ENCODE measurements at places on chromosomes 2 and 18.

- DNase-seq = peak; percentile 23
- H3K36me3 ChIP-seq = no peaks in the 10 kb centered on the region
- H3K4me3 ChIP-seq = no peak overlapping the region
- no peaks in the 10 kb centered on the region for H3K4me1 ChIP-seq
- no peaks in the 10 kb centered on the region for H3K27me3 ChIP-seq
- H3K27ac ChIP-seq = no peak overlapping the region
Measured at GRCh38 chr2:199366406-199366805, 91.3 kb downstream of the SATB2 start.

DNA sequence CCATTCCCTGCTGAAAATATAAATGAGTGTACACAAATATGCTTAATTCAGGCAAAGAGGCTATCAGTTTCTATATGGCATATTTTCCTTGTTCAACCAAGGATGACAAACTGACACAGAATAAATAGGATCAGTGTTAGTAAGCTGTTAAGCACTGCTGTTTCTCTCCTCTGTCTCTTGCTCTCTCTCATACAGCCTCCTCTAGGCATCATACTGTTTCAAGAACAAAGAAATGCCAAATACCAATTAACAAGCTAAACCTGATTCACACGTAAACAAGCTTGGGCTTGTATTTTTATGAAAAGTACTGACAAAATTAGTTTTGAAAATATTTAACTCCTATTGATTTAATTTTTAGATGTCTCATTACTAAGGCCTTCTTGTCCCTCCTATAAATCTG lies 1027.2 kb upstream of the ACVR2A start:
- no peak for DNase-seq
- no peak overlapping the region for H3K27ac ChIP-seq

- H3K36me3 ChIP-seq = no peaks in the 10 kb centered on the region
- no peak overlapping the region for H3K27ac ChIP-seq
- DNase-seq = no peak
- H3K27me3 ChIP-seq = no peaks in the 10 kb centered on the region
- H3K4me3 ChIP-seq = no peak overlapping the region
Measured at GRCh38 chr2:237818066-237818473, 19.5 kb downstream of the RBM44 start.

DNA sequence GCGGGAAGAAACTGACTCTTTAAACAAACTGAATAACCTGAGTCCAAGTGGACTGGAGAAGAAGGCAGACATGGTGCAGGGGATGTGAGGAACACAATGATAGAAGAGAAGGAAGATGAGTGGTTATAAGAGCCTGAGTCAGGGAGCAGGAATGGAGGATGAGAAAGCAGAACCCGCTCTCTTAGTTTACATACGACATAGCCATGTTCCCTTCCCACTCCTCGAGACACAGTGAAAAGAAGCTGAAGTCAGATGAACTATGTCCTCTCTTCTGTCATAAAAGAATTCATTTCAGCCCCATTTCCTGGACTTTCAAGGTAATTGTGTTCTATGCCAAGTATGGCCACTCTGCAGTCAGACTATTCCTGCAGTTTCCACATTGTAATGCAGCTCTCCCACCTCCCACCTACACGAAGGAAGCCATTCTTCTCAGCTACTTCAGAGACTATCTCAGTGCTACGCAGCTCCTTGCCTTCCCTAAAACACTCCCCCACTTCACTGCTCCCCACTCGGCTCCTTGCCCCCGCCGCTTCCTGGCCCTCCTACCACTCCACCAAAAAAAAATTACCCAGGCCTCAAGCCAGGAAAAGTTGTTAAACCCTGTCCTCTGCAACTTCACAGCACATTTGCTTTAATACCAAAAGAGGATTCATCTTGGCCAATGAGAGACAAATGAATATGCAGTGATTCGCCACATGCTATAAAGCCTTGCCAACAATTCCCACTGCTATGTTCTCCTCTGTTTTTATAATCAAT lies 323.4 kb upstream of the EPHA4 start:
- H3K27ac ChIP-seq = no peak overlapping the region
- H3K36me3 ChIP-seq = no peaks in the 10 kb centered on the region
- DNase-seq = peak; percentile 54
- H3K27me3 ChIP-seq = no peaks in the 10 kb centered on the region

- no peak overlapping the region for H3K27ac ChIP-seq
- no peak overlapping the region for H3K4me3 ChIP-seq
Measured at GRCh38 chr2:196205881-196206435, 34.6 kb upstream of the STK17B start.

DNA sequence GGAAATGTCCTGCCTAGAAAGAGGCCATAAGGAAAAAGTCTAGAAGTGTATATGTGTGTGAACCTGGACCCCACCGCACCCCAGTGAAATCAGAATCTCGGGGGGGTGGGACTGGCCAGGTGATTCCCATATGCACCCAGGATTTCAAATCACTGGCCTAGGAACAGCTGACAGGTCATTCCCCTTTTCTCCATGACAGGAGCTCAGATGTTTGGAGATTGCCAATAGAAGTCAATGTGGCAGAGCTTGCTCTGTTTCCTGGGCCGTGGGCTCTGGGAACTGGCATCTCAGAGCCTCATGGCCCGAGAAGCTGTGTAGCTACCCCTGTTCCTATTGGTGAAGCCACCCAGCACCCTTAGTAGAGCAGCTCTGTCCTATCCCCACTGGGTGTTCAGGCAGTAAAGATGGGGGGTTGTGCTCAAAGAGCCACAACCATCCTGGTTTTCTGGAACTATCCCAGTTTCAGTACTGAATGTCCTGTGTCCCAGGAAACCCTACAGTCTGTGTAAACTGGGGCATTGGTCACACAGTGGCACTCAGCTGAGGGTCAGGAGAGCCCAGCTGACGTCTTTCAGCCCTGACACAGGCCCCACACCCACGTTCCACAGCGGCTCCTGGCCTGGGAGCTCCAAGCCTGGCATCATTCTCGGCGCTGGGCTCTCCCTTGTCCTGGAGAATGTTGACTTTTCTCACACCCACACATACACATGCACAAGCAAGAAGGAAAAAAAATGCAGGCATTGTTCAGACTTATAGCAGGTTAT lies 18.9 kb downstream of the GNLY start:
- peak; percentile 57 for DNase-seq
- H3K27me3 ChIP-seq = no peaks in the 10 kb centered on the region
- H3K4me3 ChIP-seq = no peak overlapping the region
- H3K4me1 ChIP-seq = no peaks in the 10 kb centered on the region

GRCh38 chr2:2836343-2837070 lies 505.4 kb upstream of the MYT1L start:
- no peaks in the 10 kb centered on the region for H3K27me3 ChIP-seq
- no peaks in the 10 kb centered on the region for H3K4me1 ChIP-seq
- no peaks in the 10 kb centered on the region for H3K36me3 ChIP-seq
- no peak for DNase-seq
- H3K27ac ChIP-seq = no peak overlapping the region

GRCh38 chr2:9097239-9097638 lies 93.8 kb upstream of the MBOAT2 start:
- no peaks in the 10 kb centered on the region for H3K4me1 ChIP-seq
- DNase-seq = no peak
- H3K36me3 ChIP-seq = no peaks in the 10 kb centered on the region
- H3K4me3 ChIP-seq = no peak overlapping the region
- H3K27ac ChIP-seq = no peak overlapping the region

DNA sequence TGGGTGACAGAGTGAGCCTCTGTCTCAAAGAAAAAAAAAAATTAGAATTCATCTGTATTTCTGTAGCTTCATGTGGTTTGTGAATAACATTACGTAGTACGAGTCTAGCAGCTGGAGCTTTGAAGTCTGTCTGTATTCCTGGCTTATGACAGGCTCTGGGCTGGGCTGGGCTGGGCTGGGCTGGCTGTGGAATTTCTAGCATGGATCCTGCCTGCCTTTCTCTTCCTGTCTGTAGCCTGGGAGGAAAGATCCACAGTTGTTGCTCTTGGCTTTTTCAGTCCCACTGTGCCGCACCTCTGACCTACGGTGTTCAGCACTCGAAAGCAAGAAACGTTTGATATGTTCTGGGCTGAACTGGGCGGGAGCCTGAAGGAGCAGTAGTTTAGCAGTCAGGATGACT lies 55.4 kb downstream of the BOLA3 start:
- peaks cover 8% of the 10 kb centered on the region for H3K36me3 ChIP-seq
- DNase-seq = no peak
- no peaks in the 10 kb centered on the region for H3K27me3 ChIP-seq
- H3K27ac ChIP-seq = no peak overlapping the region

DNA sequence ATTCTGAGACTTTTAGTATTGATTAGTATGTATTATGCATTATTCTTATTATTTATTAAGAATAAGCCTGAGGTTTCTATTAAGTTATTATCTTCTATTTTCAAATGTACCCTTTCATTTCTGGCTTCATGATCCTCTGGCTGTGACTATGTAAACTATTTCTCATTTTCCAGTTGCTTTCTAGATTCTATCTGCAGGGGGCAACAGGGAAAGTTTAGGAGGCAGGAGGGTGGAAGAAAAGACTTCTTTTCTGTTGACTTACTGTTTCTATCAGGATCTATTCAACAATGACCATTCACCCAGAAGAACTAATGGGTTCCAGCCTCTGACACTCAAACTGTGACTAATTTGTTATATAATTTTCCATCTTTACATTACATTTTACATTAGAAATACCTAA lies 653.4 kb upstream of the FSHR start:
- H3K27ac ChIP-seq = no peak overlapping the region
- H3K27me3 ChIP-seq = no peaks in the 10 kb centered on the region
- H3K4me1 ChIP-seq = no peaks in the 10 kb centered on the region
- no peak overlapping the region for H3K4me3 ChIP-seq

DNA sequence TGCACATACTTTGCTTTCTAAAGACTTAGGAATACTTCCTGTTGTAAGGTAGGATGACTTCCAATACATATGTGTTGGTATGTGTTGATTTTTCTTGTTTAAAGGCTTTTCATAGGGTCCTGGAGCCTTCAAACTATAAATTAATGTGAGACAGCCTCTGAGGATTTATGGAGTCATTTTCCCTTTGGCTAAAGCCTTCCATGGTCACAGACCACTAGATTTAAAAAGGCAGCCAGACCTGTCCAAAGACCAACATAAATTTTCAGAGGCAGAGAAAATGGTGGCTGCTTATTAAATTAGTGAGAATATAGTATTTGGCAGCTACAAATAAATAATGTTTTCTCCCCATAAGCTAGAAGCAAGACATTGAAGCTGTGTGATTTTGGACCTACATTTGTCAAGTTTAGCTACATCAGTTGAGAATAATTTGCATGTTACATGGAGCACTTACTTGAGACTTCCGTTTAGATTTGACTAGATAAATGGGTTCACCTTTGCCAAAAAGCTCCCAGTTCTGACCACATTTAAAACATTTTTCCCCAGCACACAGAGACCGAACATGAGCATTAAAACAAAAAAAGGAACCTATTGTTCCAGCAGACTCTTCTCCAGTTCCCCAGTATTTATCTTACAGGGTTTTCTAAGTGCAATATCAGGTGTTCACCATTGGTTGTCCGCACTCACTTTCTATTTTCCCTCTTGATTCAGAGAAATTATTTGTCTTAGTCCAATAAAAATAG lies 402.9 kb downstream of the PARD3B start:
- no peaks in the 10 kb centered on the region for H3K27me3 ChIP-seq
- no peak overlapping the region for H3K4me3 ChIP-seq
- DNase-seq = peak; percentile 34

DNA sequence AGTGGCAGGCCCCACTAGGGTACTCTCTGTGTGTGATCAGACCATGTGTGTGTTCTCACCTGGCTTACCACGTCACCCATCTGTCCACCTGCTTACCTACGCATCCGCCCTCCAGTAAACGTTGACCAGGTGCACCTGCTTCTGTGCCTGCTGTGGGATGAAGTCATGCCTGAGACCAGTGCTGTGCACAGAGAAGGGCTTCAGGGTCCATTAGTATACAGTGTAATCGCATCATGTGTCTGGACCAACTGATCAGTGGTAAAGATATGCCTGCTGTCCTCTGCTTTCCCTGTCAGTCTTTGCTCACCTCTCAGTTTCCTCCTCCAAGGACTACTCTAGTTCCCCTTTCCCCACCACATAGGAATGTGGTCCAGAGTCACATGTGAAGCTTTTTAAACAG lies 109.3 kb downstream of the FHOD3 start:
- DNase-seq = no peak
- peaks cover 3% of the 10 kb centered on the region for H3K4me1 ChIP-seq
- H3K27ac ChIP-seq = no peak overlapping the region
- no peaks in the 10 kb centered on the region for H3K36me3 ChIP-seq
- H3K27me3 ChIP-seq = no peaks in the 10 kb centered on the region
